Placental epithelial cell (primary cell): ENCODE measurements at places on chromosomes 13 and 19. TPM values are rescaled to one million over a fixed set of nuclear protein-coding genes. Genes with fewer than 3 reads are reported as not detected.

ZNF667 gene
- total RNA-seq, result 4.3 and 6.7 TPM in 2 replicates

CNN1 gene
- total RNA-seq, result 4.7 and 10.7 TPM in 2 replicates

TNFRSF19 gene
- 0.39 and 0.54 TPM in 2 replicates for total RNA-seq

SPACA4 gene
- total RNA-seq, result not detected in 2 replicates

ZNF681 gene
- total RNA-seq, result 3.1 and 3.4 TPM in 2 replicates

KLK4 gene
- total RNA-seq, result not detected in 2 replicates

LAIR1 gene
- total RNA-seq, result not detected in 2 replicates

TEX26 gene
- total RNA-seq, result not detected in 2 replicates

PPM1N gene
- total RNA-seq, result 1.1 and 2.0 TPM in 2 replicates

ERCC1 gene
- 69.3 and 73.0 TPM in 2 replicates for total RNA-seq

FCHO1 gene
- total RNA-seq, result 1.6 and 2.0 TPM in 2 replicates

GSX1 gene
- total RNA-seq, result not detected in 2 replicates

RCBTB2 gene
- total RNA-seq, result 4.0 and 5.9 TPM in 2 replicates

UBL5 gene
- 197 and 263 TPM in 2 replicates for total RNA-seq

PLPP2 gene
- 19.7 and 43.2 TPM in 2 replicates for total RNA-seq

TMEM38A gene
- total RNA-seq, result 0.65 and 1.2 TPM in 2 replicates

ZNF574 gene
- 19.2 and 28.1 TPM in 2 replicates for total RNA-seq

SIAH3 gene
- not detected in 2 replicates for total RNA-seq

ZNF837 gene
- total RNA-seq, result 4.4 and 6.3 TPM in 2 replicates

PTGIR gene
- 0.22 TPM in 1 of 2 replicates, not detected in the other for total RNA-seq

VRK3 gene
- total RNA-seq, result 25.1 and 29.0 TPM in 2 replicates

ISOC2 gene
- total RNA-seq, result 63.6 and 80.4 TPM in 2 replicates

SIGLEC12 gene
- total RNA-seq, result not detected in 2 replicates

SHISA2 gene
- total RNA-seq, result 16.6 and 25.1 TPM in 2 replicates

CEACAM20 gene
- total RNA-seq, result not detected in 2 replicates

CYP2A6 gene
- total RNA-seq, result not detected in 2 replicates

DIRAS1 gene
- under 0.01 and 0.79 TPM in 2 replicates for total RNA-seq

CFAP97D2 gene
- total RNA-seq, result not detected in 2 replicates

RAB3D gene
- total RNA-seq, result 29.8 and 39.9 TPM in 2 replicates

RCBTB1 gene
- 10.1 and 10.6 TPM in 2 replicates for total RNA-seq

ZNF441 gene
- 9.1 and 10.2 TPM in 2 replicates for total RNA-seq

NDUFB7 gene
- 258 and 369 TPM in 2 replicates for total RNA-seq

ZMYM5 gene
- total RNA-seq, result 17.9 and 22.0 TPM in 2 replicates

ZNF98 gene
- total RNA-seq, result 1.2 and 1.4 TPM in 2 replicates

CPT1C gene
- 1.6 and 3.1 TPM in 2 replicates for total RNA-seq

ZNF415 gene
- 16.7 and 22.0 TPM in 2 replicates for total RNA-seq

KLK2 gene
- not detected in 2 replicates for total RNA-seq

SULT2B1 gene
- total RNA-seq, result 0.54 and 0.79 TPM in 2 replicates

MYO16 gene
- total RNA-seq, result under 0.01 and 0.54 TPM in 2 replicates

RASGRP4 gene
- total RNA-seq, result not detected in 2 replicates
